ENCODE measurements at places on chromosomes 3 and 15. TPM values are rescaled to one million over a fixed set of nuclear protein-coding genes. Genes with fewer than 3 reads are reported as not detected.

OCA2 gene
- not detected for total RNA-seq

CCR8 gene
- total RNA-seq: not detected

DPPA2 gene
- not detected for total RNA-seq

MEGF11 gene
- total RNA-seq: not detected

DUOX2 gene
- under 0.01 TPM for total RNA-seq

IMPG2 gene
- 0.14 TPM for total RNA-seq

PLD1 gene
- total RNA-seq: 38.7 TPM

FBLN2 gene
- total RNA-seq: 442 TPM

NEIL1 gene
- total RNA-seq: 5.1 TPM

KCNMB3 gene
- total RNA-seq: 1.1 TPM

SUSD5 gene
- 3.6 TPM for total RNA-seq

PTH1R gene
- total RNA-seq: 0.28 TPM

TRPC1 gene
- 31.4 TPM for total RNA-seq

SV2B gene
- total RNA-seq: under 0.01 TPM

FMN1 gene
- total RNA-seq: 1.0 TPM

DISP2 gene
- 0.09 TPM for total RNA-seq

LNP1 gene
- total RNA-seq: 4.2 TPM

CFAP44 gene
- 3.8 TPM for total RNA-seq

CASR gene
- total RNA-seq: not detected

ACTRT3 gene
- total RNA-seq: 3.7 TPM

BDH1 gene
- total RNA-seq: 5.5 TPM

CFAP92 gene
- 1.1 TPM for total RNA-seq

SGO1 gene
- 0.57 TPM for total RNA-seq

GOLGA8G gene
- under 0.01 TPM for total RNA-seq

NRROS gene
- 0.46 TPM for total RNA-seq

KBTBD12 gene
- total RNA-seq: not detected

NTRK3 gene
- 0.28 TPM for total RNA-seq

HDC gene
- not detected for total RNA-seq

PCYT1A gene
- 76.5 TPM for total RNA-seq

TMCC1 gene
- total RNA-seq: 9.4 TPM

OR4F6 gene
- not detected for total RNA-seq

CPLX3 gene
- not detected for total RNA-seq

RCCD1 gene
- 11.0 TPM for total RNA-seq

AMIGO3 gene
- total RNA-seq: not detected

GALNT15 gene
- 20.2 TPM for total RNA-seq

SUCNR1 gene
- total RNA-seq: 0.37 TPM

GABRG3 gene
- not detected for total RNA-seq

MGLL gene
- 10.9 TPM for total RNA-seq

GOLGA8Q gene
- total RNA-seq: 1.3 TPM

NANOGP8 gene
- not detected for total RNA-seq

CISH gene
- 0.57 TPM for total RNA-seq

KBTBD13 gene
- total RNA-seq: not detected

LOXL1 gene
- 65.4 TPM for total RNA-seq

CNTN3 gene
- 2.4 TPM for total RNA-seq

ZIC4 gene
- not detected for total RNA-seq

KBTBD8 gene
- 2.4 TPM for total RNA-seq

TRAIP gene
- total RNA-seq: 1.4 TPM

UCN2 gene
- total RNA-seq: 0.83 TPM

ZNF385D gene
- total RNA-seq: 0.14 TPM

GNAT1 gene
- not detected for total RNA-seq

OXTR gene
- total RNA-seq: 0.57 TPM

GOLGA6A gene
- total RNA-seq: not detected

FBXL22 gene
- 1.4 TPM for total RNA-seq

POLQ gene
- total RNA-seq: 1.8 TPM

BCHE gene
- total RNA-seq: 0.28 TPM

RTP3 gene
- total RNA-seq: not detected

STAC gene
- 3.8 TPM for total RNA-seq

AGBL1 gene
- total RNA-seq: not detected
